ENCODE measurements at places on chromosomes 5 and 9. TPM values are rescaled to one million over a fixed set of nuclear protein-coding genes. Genes with fewer than 3 reads are reported as not detected.

The PCDHGB7 gene
- 12.6 TPM for total RNA-seq

The OGN gene
- not detected for total RNA-seq

The KIF4B gene
- total RNA-seq = 0.44 TPM

The ARHGAP26 gene
- 16.2 TPM for total RNA-seq

The TRIP13 gene
- 39.0 TPM for total RNA-seq

The ABCA2 gene
- 23.4 TPM for total RNA-seq

The PDGFRB gene
- total RNA-seq = 1.0 TPM

The TXNDC8 gene
- not detected for total RNA-seq

The GRXCR2 gene
- not detected for total RNA-seq

DNA sequence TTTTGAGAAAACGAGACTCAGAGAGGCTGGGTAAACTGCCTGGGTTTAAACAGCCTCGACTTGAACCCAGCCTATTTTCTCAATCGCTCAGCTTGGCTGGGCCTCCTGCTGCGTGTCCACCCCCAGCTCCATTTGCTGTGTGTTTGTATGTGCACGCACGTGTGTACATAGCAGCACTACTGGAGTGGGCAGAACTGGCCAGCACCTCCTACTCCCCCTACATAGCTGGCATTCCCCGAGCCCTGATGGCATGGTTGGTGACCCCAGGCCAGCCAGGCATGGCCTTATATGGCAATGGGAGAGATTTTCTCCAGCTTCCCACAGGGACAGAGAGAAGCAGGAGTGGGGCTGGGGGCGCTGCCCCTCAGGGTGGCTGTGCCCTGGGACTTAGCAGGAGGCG is 4.1 kb downstream of the AIF1L start:
- no peak for DNase-seq

DNA sequence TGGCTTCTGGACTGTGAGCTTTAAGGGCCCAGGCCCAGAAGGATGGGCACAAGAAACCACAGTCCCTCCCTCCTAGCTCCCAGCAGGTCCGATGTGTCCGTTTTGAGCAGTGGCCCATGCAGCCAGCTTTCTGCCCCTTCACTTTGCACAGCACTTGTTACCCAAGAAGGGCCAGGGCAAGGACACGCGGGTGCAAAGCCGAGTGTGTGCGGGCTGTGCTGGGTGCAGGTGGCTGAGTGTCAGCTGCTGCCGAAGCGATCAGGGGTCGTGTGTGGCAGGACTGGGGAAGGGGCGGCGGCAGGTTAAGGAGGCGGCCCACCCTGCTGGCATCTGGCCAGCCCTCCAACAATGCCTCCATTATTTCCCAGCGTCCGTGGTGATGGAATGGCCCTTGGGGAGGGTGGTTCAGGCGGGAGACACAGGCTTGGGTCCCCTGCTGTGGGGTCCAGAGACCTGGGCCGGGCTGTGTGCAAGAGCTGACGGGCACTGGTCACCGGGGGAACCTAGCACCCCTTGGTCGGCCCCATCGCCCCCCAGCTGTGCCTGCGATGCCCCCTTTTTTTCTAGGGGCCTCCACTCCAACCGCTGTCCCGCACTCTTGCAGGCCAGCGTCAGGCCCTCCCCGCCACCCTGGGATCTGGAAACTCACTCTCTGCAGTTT is 653 bp downstream of the LHX3 start:
- DNase-seq = no peak

GRCh38 chr5:130078661-130079060 is 174.4 kb downstream of the CHSY3 start:
- DNase-seq = no peak

DNA sequence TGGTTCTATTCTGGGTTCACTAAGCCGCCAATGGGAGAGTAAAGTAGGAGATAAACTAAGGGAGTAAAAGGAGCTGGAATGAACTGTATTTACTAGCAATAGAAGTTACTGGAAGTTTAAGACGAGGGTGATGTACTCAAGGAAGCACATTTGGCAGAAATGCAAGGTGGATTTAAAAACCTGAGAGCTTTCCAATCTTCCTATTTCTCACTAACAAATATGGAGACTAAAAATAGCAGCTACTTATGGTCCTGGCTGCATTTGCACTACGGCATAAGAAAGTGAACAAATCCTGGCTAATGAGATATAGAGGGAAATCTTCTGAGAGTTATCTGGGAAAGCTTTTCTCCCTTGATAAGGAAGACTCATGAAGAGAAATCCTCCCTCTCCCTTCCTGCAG is 153.4 kb downstream of the TMEM161B start:
- DNase-seq = no peak

GRCh38 chr5:34905564-34905963 is 9.7 kb downstream of the RAD1 start:
- DNase-seq = peak; percentile 26

DNA sequence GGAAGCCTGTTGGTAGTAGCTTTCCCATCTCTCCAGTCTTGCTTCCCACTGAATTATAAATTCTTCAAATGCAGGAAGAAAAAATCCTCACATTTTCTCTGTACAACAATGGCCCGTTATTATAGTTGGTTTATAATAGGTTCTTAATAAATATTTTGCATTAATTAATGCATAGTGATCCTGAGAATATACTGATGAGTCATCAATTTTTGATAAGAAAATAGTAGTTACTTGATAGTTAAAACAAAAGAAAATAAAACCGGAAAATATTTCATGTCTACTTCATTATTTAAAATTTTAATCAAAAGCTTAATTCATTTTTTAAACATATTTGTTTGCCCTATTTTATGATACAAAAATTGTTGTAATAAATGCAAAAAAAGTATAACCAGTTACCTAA is 762.6 kb downstream of the BRINP1 start:
- no peak for DNase-seq

DNA sequence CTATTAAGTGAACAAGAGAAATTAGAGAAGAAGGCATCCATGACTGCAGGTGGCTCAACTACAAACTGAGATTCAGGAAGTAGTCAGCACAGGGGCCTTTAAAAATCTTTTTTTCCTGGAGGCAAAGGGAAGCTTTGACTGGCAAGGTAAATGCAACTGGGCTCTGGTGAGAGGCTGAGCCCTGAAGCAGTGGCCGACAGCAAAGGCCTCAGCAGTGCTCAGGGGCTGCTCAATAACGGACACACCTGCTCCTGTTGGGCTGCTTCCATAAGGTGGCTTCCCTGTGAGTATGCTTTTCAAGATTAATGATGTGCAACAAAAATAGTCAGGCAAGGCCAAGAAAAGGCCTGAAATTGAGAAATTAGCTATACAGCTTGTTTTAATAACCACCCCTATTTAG is 134.2 kb upstream of the RGMB start:
- DNase-seq = no peak

DNA sequence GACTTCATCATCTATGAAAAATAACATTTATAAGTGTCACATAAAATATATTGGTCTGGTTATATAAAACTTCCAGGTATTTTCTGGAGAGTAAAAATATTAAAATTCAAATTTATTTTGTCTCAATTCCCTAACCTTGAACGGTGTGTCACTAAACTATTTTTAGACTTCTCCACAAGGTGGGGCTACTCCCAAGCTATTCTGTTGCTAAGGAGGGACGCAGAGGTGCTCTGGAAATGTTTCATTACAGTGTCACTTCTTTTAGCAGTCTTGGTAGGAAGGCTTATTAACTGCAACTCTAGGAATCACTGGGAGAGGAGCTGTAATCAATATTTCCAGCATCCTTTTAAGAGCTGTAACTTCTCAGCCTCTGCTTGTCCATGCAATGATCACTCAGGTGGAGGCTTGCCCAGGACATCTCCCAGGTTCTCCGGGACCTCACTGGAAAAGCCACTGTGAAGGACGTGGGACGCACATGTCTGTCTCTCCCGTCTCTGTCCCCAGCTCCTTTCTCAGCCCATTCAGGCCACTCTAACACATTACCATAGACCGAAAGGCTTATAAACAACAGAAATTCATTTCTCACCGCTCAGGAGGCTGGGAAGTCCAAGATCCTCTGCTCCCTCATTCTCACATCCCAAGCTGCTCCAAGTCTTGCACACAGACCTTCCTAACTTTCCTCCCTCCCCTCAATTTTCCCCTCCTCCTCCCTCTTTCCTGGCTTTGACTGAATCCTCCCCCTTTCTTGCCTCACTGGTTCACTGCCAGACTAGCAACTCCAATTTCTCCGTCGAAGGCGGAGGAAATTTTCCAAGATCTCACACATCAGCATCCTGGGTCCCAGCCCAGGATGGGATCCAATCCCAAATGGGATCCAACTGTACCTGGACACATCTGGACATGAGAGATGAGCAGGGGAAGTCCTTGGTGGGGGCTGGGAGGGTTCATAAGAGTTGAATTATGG is 32.7 kb upstream of the DNAH5 start:
- DNase-seq = peak; percentile 36

- peak; percentile 25 for DNase-seq
These were observed 51.0 kb downstream of the PTPDC1 start for GRCh38 chr9:94135222-94135621.

DNA sequence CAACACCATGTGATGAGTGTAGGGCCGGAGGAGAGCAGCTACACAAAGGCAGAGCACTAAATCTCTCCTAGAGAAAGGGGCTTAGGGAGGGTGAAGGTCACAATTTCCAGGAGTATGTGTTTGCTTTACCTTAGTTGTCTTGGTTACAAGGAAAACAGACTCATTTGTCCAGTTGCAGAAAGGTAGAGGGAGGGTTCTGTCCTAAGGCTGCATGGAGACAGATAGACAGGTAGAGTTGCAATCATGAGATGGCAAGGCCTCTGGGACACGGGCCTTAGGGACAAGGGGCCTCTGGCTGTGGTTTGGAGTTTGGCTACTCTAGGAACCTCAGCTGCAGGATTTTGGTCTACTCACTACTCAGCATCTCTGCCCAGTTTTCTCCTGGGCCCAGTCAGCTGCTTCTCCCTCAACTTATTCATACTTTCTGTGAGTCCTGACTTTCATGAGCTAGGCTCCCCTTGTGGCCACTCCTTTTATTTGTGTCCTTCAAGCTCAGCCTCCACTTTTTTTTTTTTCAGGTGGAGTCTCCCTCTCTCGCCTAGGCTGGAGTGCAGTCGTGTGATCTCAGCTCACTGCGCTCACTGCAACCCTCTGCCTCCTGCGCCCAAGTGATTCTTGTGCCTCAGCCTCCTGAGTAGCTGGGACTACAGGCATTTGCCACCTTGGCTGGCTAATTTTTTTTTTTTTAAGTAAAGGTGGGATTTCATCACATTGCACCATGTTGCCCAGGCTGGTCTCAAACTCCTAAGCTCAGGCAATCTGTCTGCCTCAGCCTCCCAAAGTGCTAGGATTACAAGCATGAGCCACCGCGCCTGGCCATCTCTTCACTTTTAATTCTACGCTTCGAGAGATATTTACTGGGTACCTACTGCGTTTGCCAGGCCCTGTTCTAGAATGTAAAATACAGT is 76.6 kb downstream of the PTPDC1 start:
- no peak for DNase-seq

DNA sequence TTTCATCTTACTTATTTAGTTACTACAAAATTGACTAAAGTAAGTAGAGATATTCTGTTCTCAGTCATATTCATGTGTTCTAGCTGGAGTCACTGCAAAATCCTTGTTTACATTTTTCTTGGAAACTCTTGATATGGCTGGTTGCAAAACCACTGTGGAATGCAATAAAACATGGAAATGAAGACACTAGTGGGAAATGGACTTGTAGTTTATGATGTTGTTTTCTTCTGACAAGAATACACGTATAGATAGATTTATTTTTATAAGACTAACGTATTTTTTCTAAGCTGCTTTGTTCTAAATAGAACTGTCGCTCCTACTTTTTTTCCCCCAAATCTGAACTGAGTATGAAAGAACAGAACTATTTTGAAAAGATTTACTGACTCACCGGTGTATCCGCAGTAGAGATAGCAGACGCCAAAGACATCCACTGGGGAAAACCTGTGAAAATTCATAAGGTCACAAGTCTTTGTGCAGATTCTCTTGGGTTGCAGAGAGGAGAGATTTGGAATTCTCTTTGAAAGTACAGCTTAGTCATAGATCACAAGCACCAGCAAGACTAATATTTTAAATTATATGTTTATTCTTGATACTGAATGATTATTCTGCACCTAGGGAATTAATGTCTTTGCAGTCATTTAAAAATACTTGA is 119.6 kb upstream of the TAF11L2 start:
- DNase-seq = no peak

- DNase-seq = no peak
These were observed 47.8 kb upstream of the TRIM32 start for GRCh38 chr9:116639251-116639741.

- no peak for DNase-seq
These were observed 872 bp downstream of the LIX1 start for GRCh38 chr5:97141539-97141938.

- DNase-seq = no peak
These were observed 162.1 kb downstream of the ELAVL2 start for GRCh38 chr9:23663946-23664345.

DNA sequence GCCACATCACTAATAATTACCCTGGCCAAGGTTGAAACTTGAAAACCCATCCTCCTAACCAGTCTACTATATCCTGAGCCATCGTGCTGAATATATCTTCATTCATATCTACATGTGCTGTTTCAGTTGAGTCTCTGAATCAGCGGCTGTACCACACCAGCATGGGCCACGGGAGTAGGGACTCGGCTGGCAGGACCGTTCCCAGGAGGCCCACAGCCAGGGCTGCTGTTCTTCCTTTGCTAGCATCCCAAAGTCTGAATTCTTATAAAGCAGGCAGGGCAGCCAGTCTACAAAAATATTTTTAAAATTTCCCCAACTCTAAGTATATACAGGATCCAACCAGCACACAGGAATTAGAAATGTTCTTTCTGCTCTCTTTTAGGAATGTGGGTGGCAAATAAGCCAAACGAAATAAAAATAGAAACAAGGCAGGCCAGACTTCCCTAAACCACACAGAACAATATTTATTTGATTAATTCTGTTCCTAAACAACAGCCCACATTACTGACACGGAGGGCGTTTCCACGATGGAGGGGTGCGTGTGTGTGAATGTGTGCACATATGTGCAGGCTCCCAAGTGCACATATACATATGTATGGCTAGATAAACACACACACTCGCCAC is 42.8 kb upstream of the EQTN start:
- no peak for DNase-seq

- DNase-seq = no peak
These were observed 87.1 kb downstream of the AMBP start for GRCh38 chr9:113990975-113991471.

- no peak for DNase-seq
These were observed 138.1 kb downstream of the TSSK1B start for GRCh38 chr5:113296676-113297075.

GRCh38 chr9:70924895-70925547 is 196.4 kb downstream of the TRPM3 start:
- DNase-seq = peak; percentile 90

Measured in endothelial cell of umbilical vein (primary cell).